Lower lobe of right lung (tissue), 2 donors: ENCODE measurements at places on chromosomes 1 and 21. TPM values are rescaled to one million over a fixed set of nuclear protein-coding genes. Genes with fewer than 3 reads are reported as not detected.

Gene DBT
- total RNA-seq, result 17.4 TPM

DNA sequence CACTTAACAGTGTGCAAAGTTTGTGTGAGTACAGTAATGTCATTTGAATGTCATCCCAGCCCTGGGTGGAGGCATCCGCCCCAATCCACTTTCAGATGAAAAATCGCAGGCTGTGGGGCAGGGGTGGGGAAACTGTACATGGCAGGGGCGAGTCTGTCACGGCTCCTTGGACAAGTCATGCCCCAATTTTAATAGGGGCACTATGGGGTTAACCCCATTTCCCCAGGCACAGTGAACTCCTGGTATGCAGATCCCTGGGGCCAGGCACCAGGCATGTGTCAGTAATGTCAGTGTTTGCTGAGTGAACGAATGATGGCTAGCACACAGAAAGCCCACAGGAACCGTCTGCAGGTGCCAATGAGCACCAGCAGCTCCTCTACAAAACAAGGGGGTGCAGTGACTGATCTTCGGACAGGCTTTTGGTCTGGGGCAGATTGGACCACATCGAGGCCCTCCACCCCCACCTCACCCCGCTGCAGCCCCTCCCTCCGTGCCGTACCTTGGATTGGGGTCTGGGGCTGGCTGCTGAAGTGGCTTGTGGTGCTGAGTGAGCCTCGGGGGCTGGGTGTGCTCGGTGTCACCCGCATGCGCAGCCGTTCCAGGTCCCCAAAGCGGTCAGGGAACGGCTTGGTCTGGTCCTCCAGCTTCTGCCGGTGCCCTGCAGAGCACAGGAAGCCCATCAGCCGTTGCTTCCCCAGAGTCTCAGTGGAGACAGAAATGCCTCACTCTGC is 23.2 kb downstream of the RUNX3 start:
- DNase-seq, result peak; percentile 20

Gene PRAMEF2
- not detected for total RNA-seq

Gene TTC24
- total RNA-seq, result not detected
